ENCODE measurements at places on chromosomes 4 and X.
A peak's percentile ranks its signal among the peaks of the same experiment; 100 is the strongest.

DNA sequence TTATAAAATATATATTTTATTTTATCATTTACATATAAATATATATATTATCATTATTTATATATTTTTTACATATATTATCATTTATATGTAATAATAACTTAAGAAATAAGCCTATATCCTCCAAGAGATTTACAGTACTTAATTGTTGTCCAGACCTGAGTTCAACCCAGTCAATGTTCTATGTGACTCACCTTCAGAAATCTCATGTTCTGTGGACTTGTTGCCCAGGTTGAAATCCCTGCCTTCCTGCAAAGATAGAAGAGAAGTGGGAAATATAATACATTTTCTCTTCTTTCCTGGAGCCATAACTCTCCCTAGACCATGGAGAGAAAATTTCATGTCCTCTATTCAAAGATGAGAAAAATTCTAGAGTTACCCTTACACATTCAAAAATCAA, 247.3 kb downstream of the PARM1 start:
- DNase-seq = no peak

- peak; percentile 84 for DNase-seq
Measured at GRCh38 chr4:24988776-24989175, 42.0 kb downstream of the LGI2 start.

- no peak for DNase-seq
Measured at GRCh38 chr4:38928568-38928967, 61.0 kb downstream of the FAM114A1 start.

GRCh38 chr4:145278341-145279121, 98.1 kb upstream of the OTUD4 start:
- DNase-seq = no peak

DNA sequence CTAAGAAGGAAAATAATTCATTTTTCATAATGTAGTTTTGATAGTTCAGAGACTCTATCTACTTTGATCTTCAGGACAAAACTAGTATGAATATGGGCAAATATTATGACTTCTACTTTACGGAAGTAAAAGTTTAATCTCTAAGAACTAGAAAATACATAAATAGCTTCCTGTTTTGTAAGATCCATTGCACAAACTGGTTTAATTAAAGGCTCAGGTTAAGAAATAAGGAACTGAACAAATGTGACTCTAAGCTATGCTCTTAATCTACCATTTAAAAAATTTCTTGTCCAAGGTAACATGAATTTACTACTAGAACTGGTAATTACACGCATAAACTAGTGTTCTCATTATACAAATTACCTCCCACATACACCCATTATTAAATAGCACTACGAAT, 360.6 kb downstream of the INPP4B start:
- DNase-seq = no peak

DNA sequence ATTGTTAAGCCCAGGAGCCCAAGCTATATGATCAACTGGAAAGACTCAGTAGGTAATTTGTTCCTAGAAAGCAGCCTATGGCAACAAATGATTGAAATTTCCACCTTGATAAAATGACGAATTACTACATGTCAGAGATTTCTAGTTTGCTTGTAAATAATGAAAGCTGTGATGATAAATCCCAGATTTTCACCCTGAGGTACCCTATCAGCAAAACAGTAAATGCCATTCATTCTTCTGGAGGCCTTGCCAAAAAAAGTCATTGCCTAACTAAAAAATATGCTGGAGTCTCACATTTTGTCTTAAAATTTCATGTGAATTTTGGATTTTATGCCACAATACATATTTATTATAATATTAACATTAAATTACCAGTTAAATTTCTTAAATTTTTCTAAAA, 71.3 kb downstream of the PPEF2 start:
- no peak for DNase-seq

DNA sequence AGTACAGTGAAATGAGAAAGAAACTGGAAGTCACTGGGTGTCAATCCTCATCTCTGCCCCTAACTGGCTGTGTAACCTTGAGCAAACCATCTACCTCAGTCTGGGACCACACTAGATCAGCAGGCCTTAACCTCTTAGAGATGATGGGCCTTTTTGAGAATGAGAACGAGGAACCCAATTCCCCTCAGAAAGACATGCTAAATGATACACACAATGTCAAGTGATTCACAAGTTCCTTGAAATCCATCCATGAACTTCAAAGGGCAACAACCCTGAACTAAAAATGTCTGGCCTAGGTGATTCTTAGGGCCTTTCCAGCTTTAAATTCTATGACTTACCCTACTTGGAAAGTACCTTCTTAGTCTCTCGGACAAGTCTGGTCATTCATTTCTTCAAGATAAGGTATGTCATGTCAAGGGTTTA, 47.4 kb downstream of the ACSL4 start:
- no peak for DNase-seq

- no peak for DNase-seq
Measured at GRCh38 chr4:42955746-42956505, 63.4 kb downstream of the GRXCR1 start.

- no peak for DNase-seq
Measured at GRCh38 chrX:114712466-114712865, 128.6 kb downstream of the HTR2C start.

All from H9 (cell line).